Stimulated activated CD8-positive, alpha-beta memory T cell treated with anti-CD3 and anti-CD28 coated beads, Interleukin-2, amount 100 ng/mL, for 1 hour (primary cell): ENCODE measurements at places on chromosomes 1 and 21.

GRCh38 chr1:40120128-40120527 is 23.1 kb upstream of the PPT1 start:
- no peak for DNase-seq

GRCh38 chr21:44836666-44837471 is 19.0 kb upstream of the SUMO3 start:
- DNase-seq, result no peak

GRCh38 chr1:152481869-152482664 is 28.5 kb upstream of the LCE5A start:
- no peak for DNase-seq

DNA sequence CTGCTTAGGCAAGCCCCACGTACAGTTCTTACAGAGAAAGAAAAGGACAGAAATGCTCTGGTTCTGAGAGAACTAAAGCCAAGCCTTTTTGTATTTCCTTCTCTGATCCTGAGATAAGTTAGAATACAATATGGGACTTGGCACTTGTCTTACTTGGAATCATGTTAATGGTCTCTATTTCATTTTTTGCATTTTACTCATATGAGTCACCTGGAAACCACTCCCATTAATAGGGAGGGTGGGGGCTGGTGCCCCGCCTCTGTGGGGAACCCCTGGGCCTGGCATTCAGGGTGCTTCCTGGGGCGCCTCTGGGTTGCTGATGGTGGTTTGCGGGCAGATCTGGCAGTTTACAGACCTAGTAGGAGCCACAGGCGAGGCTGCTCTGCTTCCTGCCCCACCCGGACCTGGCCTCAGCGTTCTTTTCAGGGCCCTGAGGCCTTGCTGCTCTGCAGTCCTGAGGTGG is 26.7 kb downstream of the TSPAN2 start:
- DNase-seq, result peak; percentile 87

- no peak for DNase-seq
Observed at GRCh38 chr1:213466541-213466940, 415.5 kb downstream of the RPS6KC1 start.

DNA sequence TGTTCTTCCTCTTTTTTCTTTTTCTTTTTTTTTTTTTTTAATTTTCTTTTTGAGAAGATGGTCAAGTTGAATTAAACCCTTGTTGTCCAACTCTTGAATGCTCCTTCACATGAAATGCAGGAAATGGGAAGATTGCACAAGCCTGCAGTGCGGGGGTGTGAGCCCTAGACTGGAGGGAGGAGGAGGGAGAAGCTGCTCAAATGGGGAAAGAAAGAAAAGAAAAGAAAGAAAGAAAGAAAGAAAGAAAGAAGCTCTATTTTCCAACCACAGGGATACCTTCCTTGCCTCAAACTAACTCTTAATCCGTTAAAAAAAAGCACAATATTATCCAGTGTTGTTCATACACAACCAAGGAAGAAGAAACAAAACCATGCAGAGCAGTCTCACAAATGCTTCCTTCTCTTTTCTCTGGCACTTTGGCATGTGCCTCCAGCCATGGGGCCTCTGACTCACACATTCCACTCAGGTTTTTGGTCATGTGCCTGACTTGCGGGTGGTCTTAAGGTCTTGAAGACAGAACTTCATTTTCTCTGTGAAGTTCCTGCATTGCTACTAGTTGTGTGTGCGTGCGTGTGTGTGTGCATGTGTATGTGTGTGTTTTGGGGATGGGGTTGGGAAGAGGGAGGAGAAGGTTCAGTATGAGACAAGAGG is 276.1 kb downstream of the RPS6KC1 start:
- no peak for DNase-seq

- no peak for DNase-seq
Observed at GRCh38 chr1:43975249-43975961, 645 bp downstream of the ATP6V0B start.

GRCh38 chr1:29389533-29390041 is 153.3 kb downstream of the PTPRU start:
- DNase-seq, result no peak

- no peak for DNase-seq
Observed at GRCh38 chr1:163737261-163737660, 415.5 kb downstream of the NUF2 start.

DNA sequence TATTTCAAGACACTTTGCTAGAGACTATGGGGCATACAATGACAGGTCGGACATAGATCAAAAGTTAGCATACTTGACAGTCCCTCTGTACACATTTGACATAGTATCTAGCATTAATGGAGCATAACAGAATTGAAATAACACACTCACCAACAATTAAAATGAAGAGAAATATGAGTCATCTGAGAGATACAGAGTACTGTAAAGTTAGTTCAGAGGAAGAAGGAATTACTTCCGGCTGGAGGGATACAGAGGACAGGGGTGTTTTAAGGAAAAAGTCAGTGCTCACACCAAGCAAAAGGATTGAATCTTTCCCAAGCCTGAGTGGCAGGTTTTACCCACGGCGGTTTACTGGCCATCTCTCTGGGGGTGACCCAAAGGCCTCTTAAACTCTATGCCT is 2.4 kb downstream of the ZMYND12 start:
- DNase-seq, result no peak

GRCh38 chr1:152968248-152968647 is 2.2 kb upstream of the SPRR4 start:
- DNase-seq, result no peak

- no peak for DNase-seq
Observed at GRCh38 chr1:86846164-86846647, 67.7 kb downstream of the SELENOF start.

GRCh38 chr1:66916320-66916719 is 8.3 kb downstream of the DNAI4 start:
- DNase-seq, result no peak

- no peak for DNase-seq
Observed at GRCh38 chr1:79501153-79501552, 494.6 kb upstream of the ADGRL4 start.

- DNase-seq, result no peak
Observed at GRCh38 chr1:112557385-112557784, 48.6 kb downstream of the WNT2B start.
